ENCODE measurements at places on chromosomes 5 and 9.

DNA sequence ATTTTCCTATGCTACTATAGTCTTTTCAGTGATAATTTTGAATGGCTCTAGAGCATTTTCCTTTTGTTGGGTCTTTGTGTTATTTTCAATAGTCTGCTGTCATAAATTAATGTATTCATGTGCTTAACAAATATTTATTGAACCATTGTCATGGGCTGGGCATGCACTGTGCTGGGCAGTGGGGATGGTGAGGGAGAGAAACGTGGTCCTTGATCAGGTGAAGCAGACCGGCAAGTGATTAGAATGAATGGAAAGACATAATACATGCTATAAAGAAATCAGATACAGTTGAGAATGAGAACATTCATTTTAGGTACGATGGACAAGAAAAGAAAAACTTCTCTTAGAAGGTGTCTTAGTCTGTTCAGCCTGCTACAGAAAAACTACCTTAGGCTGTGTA lies 66.1 kb downstream of the KIF4B start:
- DNase-seq, result no peak

DNA sequence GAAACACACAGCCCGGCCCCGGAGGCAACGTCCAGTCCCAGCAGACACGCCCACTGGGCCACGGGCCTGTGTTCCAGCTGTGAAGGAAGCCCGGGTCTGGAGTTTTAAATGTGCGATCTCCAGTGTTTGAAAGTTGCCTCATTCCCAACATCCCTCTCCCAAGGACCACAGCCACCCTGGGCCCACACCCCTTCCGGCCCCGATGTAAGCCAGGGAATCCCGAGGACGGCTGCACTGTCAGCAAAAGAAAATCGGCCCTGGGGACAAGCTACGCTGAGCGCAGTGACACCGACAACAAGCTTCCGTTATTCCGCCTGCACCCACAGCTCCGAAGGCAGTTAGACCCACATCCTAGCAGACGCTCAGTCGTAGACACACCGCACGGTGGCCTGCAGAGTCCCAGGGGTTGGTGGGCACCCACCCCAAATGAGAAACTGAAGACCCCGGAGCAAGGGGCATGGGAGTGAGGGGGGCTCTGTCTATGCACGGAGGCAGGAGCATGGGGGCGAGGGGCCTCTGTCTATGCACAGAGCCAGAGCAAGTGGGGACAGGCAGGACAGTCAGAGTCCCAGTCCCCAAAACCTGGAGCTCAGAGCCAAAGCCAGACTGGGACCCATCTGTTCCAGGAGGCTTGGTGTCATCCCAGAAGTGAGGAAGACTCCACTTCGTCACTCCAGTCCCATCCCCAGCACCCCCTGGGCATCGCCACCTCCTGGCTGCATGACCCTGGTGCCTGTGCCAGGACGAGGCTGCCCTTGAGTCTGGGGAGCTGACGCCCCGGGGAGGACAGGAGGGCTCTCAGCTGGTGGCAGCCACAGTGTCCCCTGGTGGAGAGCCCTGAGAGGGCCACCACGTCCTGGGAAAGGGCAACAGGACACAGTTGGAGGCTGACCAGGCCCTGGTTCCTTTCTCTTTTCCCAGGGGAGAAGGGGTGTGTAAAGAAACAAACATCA lies 23.4 kb downstream of the GLT6D1 start:
- no peak for DNase-seq

- DNase-seq, result peak; percentile 37
Observed at GRCh38 chr9:93588641-93589609, 12.5 kb downstream of the PHF2 start.

DNA sequence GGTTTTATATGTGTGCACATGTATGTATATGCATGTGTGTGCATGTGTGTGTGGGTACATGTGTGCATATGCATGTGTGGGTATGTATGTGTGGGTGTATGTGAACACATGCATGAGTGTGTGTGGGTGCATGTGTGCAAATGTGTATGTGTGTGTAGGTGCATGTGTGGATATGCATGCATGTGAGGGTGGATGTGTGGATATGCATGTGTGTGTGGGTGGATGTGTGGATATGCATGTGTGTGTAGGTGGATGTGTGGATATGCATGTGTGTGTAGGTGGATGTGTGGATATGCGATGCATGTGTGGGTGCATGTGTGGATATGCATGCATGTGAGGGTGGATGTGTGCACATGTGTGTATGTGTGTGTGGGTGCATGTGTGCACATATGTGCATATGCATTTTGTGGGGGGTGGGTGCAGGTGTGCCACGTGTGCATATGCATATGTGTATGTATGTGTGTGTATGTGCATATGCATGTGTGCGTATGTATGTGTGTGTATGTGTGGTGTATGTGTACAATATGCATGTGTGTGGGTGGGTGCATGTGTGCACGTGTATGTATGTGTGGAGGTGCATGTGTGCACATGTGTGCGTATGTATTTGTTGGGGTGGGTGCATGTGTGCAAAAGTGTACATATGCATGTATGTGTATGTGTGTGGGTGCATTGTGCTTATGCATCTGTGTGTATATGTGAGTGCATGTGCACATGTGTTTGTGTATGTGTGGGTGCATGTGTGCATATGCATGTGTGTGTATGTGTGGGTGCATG lies 144.2 kb downstream of the GAS1 start:
- DNase-seq, result no peak

Data from fibroblast of skin of back (primary cell).